ENCODE measurements at places on chromosomes 4 and X. TPM values are rescaled to one million over a fixed set of nuclear protein-coding genes. Genes with fewer than 3 reads are reported as not detected.

The LRP2BP gene
- 1.2 TPM for total RNA-seq

The SYP gene
- 10.2 TPM for total RNA-seq

The TCEAL2 gene
- not detected for total RNA-seq

The ETDA gene
- total RNA-seq, result not detected

The IL21 gene
- total RNA-seq, result 0.09 TPM

- DNase-seq, result no peak
- peaks cover 3% of the 10 kb centered on the region for H3K4me1 ChIP-seq
- H3K27ac ChIP-seq, result no peak overlapping the region
- H3K36me3 ChIP-seq, result peaks cover 87% of the 10 kb centered on the region
- H3K4me3 ChIP-seq, result no peak overlapping the region
- H3K27me3 ChIP-seq, result no peaks in the 10 kb centered on the region
These were observed 96.3 kb upstream of the ZC4H2 start for GRCh38 chrX:65072590-65072989.

DNA sequence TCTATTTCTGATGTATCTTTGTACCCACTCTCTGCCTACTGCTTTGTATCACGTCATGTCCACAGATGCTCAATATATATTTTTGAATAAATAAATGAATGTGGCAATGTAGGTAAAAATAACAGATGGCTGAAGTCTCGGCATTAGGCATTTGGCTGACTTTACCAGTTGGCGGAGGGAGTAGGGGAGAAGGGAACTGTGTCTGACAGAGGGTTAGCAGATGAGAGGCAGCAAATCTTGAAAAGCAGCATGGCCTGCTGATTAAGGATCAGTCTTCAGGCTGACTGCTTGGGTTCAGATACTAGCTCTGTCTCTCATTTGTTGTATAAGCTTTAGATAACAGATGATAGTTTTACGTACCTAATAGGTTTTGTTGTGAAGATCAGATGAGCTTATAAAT lies 31.9 kb upstream of the RASGEF1B start:
- H3K27ac ChIP-seq, result no peak overlapping the region
- no peak overlapping the region for H3K4me3 ChIP-seq
- H3K4me1 ChIP-seq, result peaks cover 46% of the 10 kb centered on the region
- no peaks in the 10 kb centered on the region for H3K36me3 ChIP-seq
- DNase-seq, result no peak
- no peaks in the 10 kb centered on the region for H3K27me3 ChIP-seq

GRCh38 chr4:181835348-181835747 lies 407.9 kb upstream of the TENM3 start:
- H3K4me1 ChIP-seq, result no peaks in the 10 kb centered on the region
- DNase-seq, result no peak
- H3K27ac ChIP-seq, result no peak overlapping the region
- H3K36me3 ChIP-seq, result no peaks in the 10 kb centered on the region

- peaks cover 41% of the 10 kb centered on the region for H3K36me3 ChIP-seq
- H3K27me3 ChIP-seq, result no peaks in the 10 kb centered on the region
- no peaks in the 10 kb centered on the region for H3K4me1 ChIP-seq
- no peak for DNase-seq
- no peak overlapping the region for H3K27ac ChIP-seq
- no peak overlapping the region for H3K4me3 ChIP-seq
These were observed 52.0 kb downstream of the RELL1 start for GRCh38 chr4:37634180-37634579.

- no peaks in the 10 kb centered on the region for H3K4me1 ChIP-seq
- no peaks in the 10 kb centered on the region for H3K36me3 ChIP-seq
- H3K27me3 ChIP-seq, result no peaks in the 10 kb centered on the region
- DNase-seq, result no peak
- H3K4me3 ChIP-seq, result no peak overlapping the region
- no peak overlapping the region for H3K27ac ChIP-seq
These were observed 629.1 kb upstream of the ATOH1 start for GRCh38 chr4:93199492-93199891.

GRCh38 chr4:174340714-174341113 lies 57.0 kb downstream of the CEP44 start:
- H3K36me3 ChIP-seq, result no peaks in the 10 kb centered on the region
- DNase-seq, result no peak
- peaks cover 9% of the 10 kb centered on the region for H3K27me3 ChIP-seq
- H3K27ac ChIP-seq, result no peak overlapping the region

DNA sequence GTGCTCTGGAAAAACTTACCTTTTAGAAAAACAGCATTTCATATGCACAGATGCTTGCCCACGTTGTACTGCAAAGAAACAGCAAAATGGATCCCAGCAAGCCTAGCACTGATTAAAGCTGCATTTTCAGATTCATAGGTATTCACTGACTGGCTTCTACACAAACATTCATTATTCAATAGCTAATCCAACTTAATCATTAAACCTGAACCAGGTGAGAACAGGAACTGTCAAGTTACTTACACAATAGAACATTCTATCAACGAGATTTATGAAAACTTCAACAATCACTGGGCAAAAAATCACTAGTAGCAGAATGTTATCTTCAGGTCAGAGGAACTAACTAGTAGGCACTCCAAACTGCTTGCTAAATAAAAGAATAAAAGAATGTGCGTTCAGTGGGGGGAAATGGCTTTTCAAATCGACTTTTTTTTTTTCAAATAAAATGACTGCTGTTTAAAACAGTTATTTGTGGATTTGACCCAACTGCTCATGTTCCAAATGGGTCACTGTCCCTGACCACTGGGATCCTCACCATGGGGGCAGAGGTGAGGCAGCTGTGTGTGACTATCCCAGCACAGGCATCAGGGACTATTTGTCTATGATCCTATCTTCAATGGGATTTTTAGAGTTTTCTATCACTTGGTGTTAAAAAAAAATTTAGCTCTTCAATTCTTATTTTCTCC lies 42.3 kb downstream of the STX18 start:
- H3K27ac ChIP-seq, result no peak overlapping the region
- H3K4me1 ChIP-seq, result peaks cover 18% of the 10 kb centered on the region
- H3K36me3 ChIP-seq, result no peaks in the 10 kb centered on the region
- DNase-seq, result no peak

DNA sequence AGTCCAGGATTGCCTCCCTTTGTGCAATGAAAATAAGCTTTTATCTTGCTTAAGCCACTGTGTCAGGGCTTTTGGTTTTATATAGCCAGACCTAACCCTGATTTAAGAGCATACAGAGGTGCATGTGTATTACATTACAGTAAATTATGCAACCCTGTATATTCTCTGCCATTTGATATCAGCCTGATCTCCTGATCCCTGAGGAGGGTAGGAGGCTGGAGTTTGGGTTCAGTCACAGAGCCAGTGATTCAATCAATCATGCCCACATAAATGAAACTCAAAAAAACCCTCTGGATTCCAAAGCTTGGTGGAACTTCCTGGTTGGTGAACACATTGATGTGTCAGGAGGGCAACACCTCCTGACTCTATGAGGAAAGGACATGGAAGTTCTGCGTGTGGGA lies 7.3 kb upstream of the KLHL8 start:
- H3K4me3 ChIP-seq, result no peak overlapping the region
- no peaks in the 10 kb centered on the region for H3K36me3 ChIP-seq
- H3K4me1 ChIP-seq, result peaks cover 4% of the 10 kb centered on the region
- H3K27ac ChIP-seq, result no peak overlapping the region

GRCh38 chr4:8602686-8603430 lies 10.3 kb downstream of the CPZ start:
- no peaks in the 10 kb centered on the region for H3K36me3 ChIP-seq
- no peak for DNase-seq
- H3K27me3 ChIP-seq, result peaks cover 2% of the 10 kb centered on the region

- no peak overlapping the region for H3K27ac ChIP-seq
- H3K27me3 ChIP-seq, result no peaks in the 10 kb centered on the region
- no peak for DNase-seq
These were observed 371.3 kb downstream of the FBXW7 start for GRCh38 chr4:152164561-152164960.

DNA sequence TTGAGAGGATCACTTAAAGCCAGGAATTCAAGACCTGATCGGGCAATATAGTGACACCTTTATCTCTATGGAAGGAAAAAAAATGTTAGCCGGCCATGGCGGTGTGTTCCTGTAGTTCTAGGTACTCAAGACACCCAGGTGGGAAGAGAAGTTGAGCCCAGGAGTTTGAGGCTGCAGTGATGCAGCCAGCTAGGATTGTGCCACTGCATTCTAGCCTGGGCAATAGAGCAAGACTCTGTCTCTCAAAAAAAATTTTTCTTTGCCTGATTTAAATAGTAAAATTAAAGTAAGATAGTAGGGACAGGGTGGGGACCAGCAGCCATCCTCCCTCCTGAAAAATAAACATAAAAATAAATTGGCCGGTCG lies 16.9 kb upstream of the FAM47E start:
- no peaks in the 10 kb centered on the region for H3K4me1 ChIP-seq
- no peaks in the 10 kb centered on the region for H3K36me3 ChIP-seq
- no peak for DNase-seq
- H3K27me3 ChIP-seq, result no peaks in the 10 kb centered on the region

GRCh38 chr4:124504431-124504830 lies 208.1 kb downstream of the ANKRD50 start:
- H3K36me3 ChIP-seq, result no peaks in the 10 kb centered on the region
- H3K4me3 ChIP-seq, result no peak overlapping the region
- no peak for DNase-seq

DNA sequence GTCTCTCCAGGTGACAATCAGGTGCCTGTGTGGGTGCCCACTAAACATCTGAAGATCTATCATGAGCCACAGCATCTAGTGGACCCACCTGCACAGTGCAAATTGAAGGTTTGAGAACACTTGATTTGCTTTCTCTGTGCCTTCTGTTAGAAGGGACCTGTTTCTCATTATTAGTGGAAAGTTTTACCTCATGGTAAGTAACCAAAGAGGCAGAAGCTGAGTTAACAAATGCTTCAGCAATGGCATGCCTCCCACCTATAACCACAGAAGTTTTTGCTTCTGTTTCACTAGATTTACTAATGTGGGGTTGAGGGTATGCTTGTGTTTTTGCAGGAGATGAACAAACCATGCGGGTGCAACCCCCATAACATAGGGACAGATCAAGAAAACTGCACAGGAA lies 297.4 kb upstream of the DKK2 start:
- no peaks in the 10 kb centered on the region for H3K27me3 ChIP-seq
- no peaks in the 10 kb centered on the region for H3K36me3 ChIP-seq
- H3K27ac ChIP-seq, result no peak overlapping the region
- no peaks in the 10 kb centered on the region for H3K4me1 ChIP-seq
- no peak for DNase-seq

DNA sequence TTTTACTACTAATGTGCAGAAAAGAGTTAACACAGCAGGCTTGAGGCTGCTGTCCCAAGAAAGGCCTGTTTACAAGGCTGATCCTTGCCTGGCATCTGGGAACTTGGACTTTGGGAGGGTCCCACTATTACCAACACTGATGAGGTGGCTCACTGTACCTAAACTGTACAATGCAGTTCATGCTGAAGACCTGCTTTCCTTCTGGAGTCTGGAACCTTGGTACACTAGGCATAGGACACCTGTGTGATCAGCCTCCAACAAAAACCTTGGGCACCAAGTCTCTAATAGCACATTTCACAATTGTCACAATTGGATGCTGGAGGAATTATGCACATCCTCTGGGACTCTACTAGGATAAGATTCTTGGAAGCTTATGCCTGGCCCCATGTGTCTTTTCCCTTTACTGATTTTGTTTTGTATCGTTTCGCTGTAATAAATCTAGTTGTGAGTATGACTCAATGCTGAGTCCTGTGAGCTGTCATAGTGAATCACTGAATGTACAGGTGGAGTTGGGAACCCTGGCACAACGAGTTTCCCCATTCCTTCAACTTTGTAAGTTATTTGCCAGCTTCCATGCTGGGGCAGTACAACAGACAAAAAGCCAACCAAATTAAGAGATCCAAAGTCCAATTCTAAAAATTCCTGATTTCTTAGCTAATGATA lies 45.9 kb downstream of the TEC start:
- peaks cover 4% of the 10 kb centered on the region for H3K36me3 ChIP-seq
- no peak overlapping the region for H3K27ac ChIP-seq
- DNase-seq, result no peak
- no peak overlapping the region for H3K4me3 ChIP-seq
- no peaks in the 10 kb centered on the region for H3K4me1 ChIP-seq
- no peaks in the 10 kb centered on the region for H3K27me3 ChIP-seq

GRCh38 chr4:38716256-38716655 lies 52.3 kb downstream of the KLF3 start:
- H3K27ac ChIP-seq, result no peak overlapping the region
- H3K4me3 ChIP-seq, result no peak overlapping the region
- peaks cover 2% of the 10 kb centered on the region for H3K27me3 ChIP-seq
- no peaks in the 10 kb centered on the region for H3K4me1 ChIP-seq
- peaks cover 3% of the 10 kb centered on the region for H3K36me3 ChIP-seq
- DNase-seq, result no peak

GRCh38 chrX:150753357-150753756 lies 60.2 kb downstream of the MTMR1 start:
- H3K4me1 ChIP-seq, result peaks cover 12% of the 10 kb centered on the region
- no peaks in the 10 kb centered on the region for H3K27me3 ChIP-seq
- no peak for DNase-seq
- H3K36me3 ChIP-seq, result peaks cover 19% of the 10 kb centered on the region
- H3K4me3 ChIP-seq, result no peak overlapping the region
- H3K27ac ChIP-seq, result no peak overlapping the region

DNA sequence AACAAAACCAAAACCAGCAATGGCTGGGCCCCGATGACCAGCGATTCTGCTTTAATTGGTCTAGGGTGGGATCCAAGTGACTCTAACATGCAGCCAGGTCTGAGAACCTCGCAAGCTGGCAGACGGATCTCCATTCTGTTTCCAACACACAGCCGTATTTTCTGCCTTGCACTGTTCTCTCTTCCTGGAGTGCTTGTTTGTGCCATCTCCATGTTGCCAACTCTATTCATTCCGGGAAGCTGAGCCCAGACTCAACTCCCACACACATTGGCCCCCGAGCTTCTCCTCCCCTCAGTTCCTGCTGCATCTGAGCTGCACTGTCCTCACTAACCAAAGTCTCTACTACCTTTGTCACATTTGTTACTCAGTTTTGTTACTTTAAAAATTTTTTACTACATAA lies 35.6 kb downstream of the GEMIN8 start:
- no peak overlapping the region for H3K4me3 ChIP-seq
- H3K27ac ChIP-seq, result no peak overlapping the region
- DNase-seq, result no peak
- H3K4me1 ChIP-seq, result no peaks in the 10 kb centered on the region

DNA sequence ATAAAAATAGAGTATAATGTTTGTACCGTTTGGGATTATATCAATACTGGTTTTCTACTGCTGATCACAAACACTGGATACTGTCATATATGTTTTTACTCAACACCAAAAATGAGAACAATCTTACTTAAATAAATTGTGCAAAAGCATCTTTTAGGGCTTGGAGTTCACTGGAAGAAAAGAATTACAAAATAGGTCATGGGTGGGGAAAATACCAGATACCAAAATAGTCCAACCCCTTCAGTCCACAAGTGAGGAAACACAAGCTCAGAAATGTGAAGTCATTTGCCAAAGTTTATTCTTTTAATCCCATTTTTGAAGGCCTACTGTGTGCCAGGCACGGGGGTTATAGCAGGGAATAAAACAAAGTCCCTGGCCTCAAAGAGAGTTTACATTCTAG lies 64.4 kb downstream of the ADGRG2 start:
- H3K4me3 ChIP-seq, result no peak overlapping the region
- DNase-seq, result no peak
- H3K4me1 ChIP-seq, result no peaks in the 10 kb centered on the region
- H3K27ac ChIP-seq, result no peak overlapping the region
- no peaks in the 10 kb centered on the region for H3K36me3 ChIP-seq
